Ureter (tissue), 1 donor: ENCODE measurements at places on chromosomes 2 and 18.

- no peak for DNase-seq
These were observed 82.8 kb upstream of the REV1 start for GRCh38 chr2:99572373-99573164.

- no peak for DNase-seq
These were observed 152.5 kb upstream of the RASGRP3 start for GRCh38 chr2:33323957-33324356.

GRCh38 chr2:121579309-121579708 lies 48.6 kb downstream of the RNU4ATAC start:
- no peak for DNase-seq

GRCh38 chr2:68900496-68901198 lies 29.4 kb upstream of the BMP10 start:
- DNase-seq: no peak

- peak; percentile 56 for DNase-seq
These were observed 825 bp downstream of the ITGA6 start for GRCh38 chr2:172427990-172428831.

GRCh38 chr2:7906431-7906830 lies 775.4 kb upstream of the ID2 start:
- DNase-seq: no peak

DNA sequence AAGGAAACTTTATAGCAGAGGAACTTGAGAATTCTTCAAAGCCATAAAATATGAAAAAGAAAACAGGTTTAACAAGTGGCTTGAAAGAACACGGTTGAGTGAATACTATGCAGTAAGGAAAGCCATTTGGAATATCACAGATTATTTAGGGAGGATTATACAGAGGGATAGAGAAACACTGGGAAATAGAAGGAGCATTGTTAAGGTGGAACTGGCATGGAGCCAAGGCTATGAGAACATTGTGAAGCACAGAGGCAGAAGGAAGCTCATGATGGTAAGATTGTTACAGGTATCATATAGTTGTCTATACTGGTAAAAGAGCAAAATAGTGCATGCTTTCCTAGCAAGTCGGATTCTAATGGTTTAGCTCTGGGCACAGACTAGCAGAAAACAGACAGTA lies 87.1 kb downstream of the SS18 start:
- no peak for DNase-seq

- DNase-seq: no peak
These were observed 198.2 kb downstream of the PARD3B start for GRCh38 chr2:204743393-204743960.

DNA sequence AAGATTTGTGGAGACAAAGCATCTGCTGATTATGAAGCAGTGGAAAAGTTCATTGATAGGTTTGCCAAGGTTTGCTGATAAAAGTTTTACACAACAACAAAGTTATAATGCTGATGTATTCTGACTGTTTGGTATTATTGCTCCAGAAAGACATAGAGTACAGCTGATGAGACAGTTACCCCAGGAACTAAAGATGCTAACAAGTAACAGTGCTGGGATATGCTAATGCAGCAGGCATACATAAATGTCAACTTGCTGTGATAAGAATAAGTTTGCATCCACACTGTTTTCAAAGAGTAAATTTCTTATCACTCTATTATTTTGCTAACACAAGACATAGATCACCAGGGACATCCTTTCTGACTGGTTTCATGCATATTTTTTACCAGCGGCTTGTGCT lies 1221.3 kb upstream of the CELF4 start:
- no peak for DNase-seq

DNA sequence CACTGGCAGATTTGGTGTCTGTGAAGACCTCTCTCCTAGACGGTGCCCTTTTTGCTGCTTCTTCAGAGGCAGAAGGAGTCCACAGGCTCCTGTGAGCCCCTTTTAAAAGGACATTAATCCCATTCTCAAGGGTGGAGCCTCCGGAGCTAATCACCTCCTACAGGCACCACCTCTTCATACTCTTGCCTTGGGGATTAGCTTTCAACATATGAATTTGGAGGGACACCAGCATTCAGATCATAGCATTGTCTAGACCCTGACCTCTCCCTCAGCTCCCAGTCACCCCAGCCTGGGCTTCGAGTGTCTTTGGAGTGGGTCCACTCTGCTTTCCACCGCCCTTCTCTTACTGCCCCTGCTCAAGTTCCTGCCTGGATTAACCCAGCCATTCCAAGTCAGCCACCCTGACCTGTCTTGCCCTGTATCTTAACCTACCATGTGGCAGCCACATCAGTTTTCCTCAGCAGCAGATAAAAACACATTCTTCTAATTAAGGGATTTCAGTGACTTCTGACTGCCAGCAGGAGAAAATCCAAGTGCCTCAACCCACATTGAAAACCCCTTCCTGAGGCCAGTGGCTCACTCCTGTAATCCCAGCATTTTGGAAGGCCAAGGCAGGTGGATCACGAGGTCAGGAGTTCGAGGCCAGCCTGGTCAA lies 6.1 kb upstream of the NCL start:
- no peak for DNase-seq

DNA sequence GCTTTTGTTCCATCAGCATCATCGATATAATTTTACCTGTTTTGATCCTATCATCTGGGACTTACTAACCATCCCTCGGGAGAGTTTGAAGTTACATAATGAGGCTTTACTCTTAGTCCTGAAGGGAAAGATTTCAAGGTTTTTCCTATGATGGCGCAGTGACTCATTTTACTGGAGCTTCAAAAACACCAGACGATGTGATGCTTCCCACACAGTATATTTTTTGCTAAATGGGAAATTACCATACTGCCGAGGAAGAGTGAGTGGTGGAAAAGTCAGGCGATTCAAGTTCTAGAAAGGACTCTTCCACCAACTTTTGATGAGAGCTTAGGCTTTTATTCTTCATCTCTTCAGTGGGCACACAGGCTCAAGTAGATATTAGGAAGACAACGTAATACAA lies 44.6 kb upstream of the GCG start:
- DNase-seq: no peak

GRCh38 chr2:26772064-26773001 lies 8.2 kb downstream of the SLC35F6 start:
- DNase-seq: peak; percentile 92

- no peak for DNase-seq
These were observed 36.7 kb upstream of the ARL4C start for GRCh38 chr2:234533626-234534025.

GRCh38 chr2:77314721-77315120 lies 207.5 kb downstream of the LRRTM4 start:
- DNase-seq: no peak

- no peak for DNase-seq
These were observed 90.3 kb upstream of the BCL2L11 start for GRCh38 chr2:111030260-111030891.

GRCh38 chr2:71460595-71461303 lies 7.4 kb downstream of the DYSF start:
- peak; percentile 36 for DNase-seq

DNA sequence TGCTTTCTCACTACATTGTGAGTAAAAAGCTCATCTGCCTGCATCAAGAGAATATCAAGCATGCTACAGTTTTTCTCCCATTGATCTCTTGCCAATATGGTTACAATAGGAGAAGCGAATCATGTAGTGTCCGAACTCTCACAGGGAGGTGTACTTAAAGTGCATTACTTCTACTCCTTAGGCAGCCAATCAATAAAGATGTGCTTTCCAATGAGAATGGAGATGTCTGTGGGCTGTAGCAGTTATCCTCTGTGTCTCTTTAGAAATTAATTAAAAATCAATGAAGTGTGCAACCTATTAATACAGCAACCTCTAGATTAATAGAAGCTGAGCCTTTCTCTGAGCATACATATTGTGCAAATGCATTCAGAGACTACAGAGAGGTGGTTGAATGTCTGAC lies 883.7 kb downstream of the CPS1 start:
- DNase-seq: no peak

DNA sequence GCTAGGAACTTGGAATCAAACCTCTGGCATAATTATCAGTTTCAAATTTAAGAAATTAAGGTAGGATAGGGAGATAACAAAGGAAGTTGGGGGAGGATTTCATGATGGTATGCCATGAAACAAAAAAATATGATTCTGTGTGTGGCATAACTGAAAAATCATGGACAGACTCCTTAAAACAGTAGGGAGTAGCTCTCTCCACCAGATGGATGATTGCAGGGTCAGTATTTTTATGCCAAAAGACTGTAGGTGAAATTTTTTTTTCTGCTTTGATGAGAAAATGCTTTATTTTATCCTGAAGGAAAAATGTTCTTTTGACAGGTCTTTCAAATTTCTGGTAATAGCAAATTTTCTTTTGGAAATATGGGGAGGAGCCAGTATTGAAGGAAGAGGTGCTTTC lies 94.3 kb downstream of the TRABD2A start:
- DNase-seq: no peak

DNA sequence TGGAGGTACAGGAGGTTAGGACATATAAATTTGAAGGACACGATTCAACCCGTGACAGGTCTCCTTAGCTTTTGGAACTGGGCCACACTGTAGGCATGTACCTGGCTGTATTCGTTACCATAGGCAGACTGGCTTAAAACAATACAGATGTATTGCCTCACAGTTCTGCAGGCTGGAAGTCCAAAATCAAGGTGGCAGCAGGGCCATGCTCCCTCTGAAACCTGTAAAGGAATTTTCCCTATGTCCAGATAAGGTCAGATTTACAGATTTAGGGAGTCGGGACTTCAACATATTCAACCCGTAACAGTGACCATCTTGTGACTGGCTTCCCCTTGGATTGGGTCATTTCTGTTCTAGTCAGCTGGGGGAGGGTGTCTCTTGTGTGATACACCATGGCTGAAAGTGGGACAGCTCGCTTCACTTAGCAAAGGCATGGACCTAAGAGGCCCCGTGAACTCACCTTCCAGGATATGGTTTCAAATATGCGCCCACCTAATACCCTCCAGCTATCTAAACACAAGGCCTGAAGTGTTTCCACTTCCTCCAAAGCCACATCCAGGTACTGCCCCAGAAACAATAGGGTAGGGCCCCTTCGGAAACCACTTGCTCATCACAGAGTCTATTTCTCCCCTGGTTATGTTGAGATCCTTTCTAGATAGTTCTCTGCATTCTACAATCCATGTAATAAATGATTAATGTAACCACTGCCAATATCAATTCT lies 85.0 kb downstream of the ZCCHC2 start:
- no peak for DNase-seq

- DNase-seq: no peak
These were observed 20.0 kb upstream of the HPCAL1 start for GRCh38 chr2:10282611-10283105.
